ENCODE measurements at places on chromosomes 7 and 10.

- no peak for DNase-seq
- no peak overlapping the region for H3K27ac ChIP-seq
- H3K4me3 ChIP-seq = no peak overlapping the region
- no peaks in the 10 kb centered on the region for H3K4me1 ChIP-seq
- no peaks in the 10 kb centered on the region for H3K27me3 ChIP-seq
Observed at GRCh38 chr10:123472606-123473005, 193.5 kb upstream of the GPR26 start.

- H3K4me3 ChIP-seq = no peak overlapping the region
- H3K27ac ChIP-seq = no peak overlapping the region
- peaks cover 23% of the 10 kb centered on the region for H3K27me3 ChIP-seq
- no peak for DNase-seq
Observed at GRCh38 chr7:27239387-27240014, 3.1 kb upstream of the EVX1 start.

DNA sequence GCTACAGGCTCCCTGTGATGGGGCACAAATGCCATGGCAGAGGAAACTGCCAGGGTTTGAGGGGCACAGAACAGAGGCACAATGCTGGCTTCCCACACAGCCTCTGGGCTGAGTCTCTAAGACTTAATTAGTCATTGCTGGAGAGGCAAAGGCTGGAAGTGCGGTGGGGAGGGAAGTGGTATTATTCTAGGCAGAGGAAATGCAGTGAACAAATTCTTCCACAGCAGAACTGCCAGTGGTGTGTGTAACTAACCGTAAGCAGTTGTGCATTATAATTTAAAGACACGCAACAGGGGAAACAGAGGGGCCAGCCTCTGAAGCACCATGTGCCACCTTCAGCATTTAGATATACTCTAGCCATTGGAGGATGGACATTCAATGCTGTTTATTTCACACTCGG is 12.8 kb downstream of the ICA1 start:
- H3K27me3 ChIP-seq = no peaks in the 10 kb centered on the region
- H3K4me1 ChIP-seq = no peaks in the 10 kb centered on the region
- H3K27ac ChIP-seq = no peak overlapping the region
- no peak for DNase-seq
- H3K4me3 ChIP-seq = no peak overlapping the region

DNA sequence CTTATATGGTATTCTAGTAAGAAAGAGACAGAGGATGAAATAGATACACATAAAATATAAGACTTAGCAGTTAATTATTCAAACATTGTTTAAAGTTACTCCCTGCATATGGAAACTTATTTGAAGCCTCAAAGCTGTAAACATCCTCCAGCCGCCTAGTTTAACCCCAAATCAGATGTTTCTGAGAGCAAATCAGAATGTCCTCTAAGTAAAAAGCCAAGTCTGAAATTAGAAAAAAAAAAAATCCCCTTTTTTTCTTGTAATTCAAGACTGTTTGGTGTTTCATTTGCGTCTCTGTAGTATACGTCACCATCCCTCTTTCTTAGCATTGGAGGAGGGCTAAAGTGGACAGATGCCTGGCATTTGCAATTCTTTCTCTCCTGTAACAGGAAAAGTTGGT is 46.4 kb downstream of the TMEM26 start:
- no peaks in the 10 kb centered on the region for H3K27me3 ChIP-seq
- peaks cover 7% of the 10 kb centered on the region for H3K4me1 ChIP-seq
- no peak for DNase-seq
- H3K27ac ChIP-seq = no peak overlapping the region
- H3K4me3 ChIP-seq = no peak overlapping the region

DNA sequence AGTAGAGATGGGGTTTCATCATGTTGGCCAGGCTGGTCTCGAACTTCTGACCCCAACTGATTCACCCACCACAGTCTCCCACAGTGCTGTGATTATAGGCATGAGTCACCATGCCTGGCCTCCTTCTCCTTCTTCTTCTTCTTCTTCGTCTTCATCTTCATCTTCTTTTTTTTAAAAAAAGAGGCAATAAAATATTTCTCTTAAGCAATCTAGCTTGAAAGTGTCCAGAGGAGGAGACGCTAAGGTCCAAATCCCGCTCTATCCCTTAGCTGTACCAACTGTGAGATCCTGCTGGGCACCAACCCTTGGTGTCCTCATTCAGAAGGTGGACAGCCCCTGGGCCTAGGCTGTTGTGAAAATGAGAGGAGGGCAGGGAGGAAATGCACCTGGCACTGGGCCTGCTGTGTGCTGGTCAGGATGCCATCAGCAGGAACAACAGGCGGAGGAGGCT is 13.9 kb upstream of the PSAP start:
- no peaks in the 10 kb centered on the region for H3K36me3 ChIP-seq
- no peak for DNase-seq
- H3K27me3 ChIP-seq = no peaks in the 10 kb centered on the region
- no peaks in the 10 kb centered on the region for H3K4me1 ChIP-seq
- H3K27ac ChIP-seq = no peak overlapping the region
- no peak overlapping the region for H3K4me3 ChIP-seq

GRCh38 chr7:157022681-157023588 is 12.5 kb upstream of the MNX1 start:
- peaks cover 5% of the 10 kb centered on the region for H3K4me1 ChIP-seq
- no peak for DNase-seq
- no peaks in the 10 kb centered on the region for H3K36me3 ChIP-seq
- peaks cover 3% of the 10 kb centered on the region for H3K27me3 ChIP-seq
- no peak overlapping the region for H3K27ac ChIP-seq

GRCh38 chr10:118832241-118832651 is 77.5 kb upstream of the CACUL1 start:
- H3K4me1 ChIP-seq = peaks cover 8% of the 10 kb centered on the region
- no peak overlapping the region for H3K4me3 ChIP-seq
- H3K27me3 ChIP-seq = no peaks in the 10 kb centered on the region
- H3K36me3 ChIP-seq = no peaks in the 10 kb centered on the region
- no peak overlapping the region for H3K27ac ChIP-seq

DNA sequence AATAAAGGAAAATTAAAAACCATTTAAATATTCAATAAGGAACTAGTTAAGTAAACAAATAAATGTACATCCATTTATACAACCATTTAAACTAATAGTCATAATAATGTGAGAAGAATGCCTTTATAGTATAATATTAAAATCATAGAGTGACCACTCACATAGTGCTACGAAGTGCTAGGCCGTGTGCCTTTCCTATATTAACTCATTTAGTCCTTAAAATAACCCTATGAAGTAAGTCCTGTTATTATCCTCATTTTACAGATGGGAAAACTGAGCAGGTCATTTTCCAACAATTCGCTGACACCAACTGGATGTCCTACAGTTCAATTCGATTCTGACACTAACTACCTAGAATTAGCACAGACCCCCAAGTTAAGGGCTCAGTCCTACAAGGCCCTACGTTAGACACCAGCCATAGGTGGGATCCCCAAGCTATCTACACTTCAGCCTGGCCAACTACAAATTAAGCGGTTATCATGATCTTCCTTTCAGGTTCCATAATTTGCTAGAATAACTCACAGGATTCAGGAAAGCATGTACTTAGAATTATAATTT is 4.1 kb downstream of the STRIP2 start:
- no peak for DNase-seq
- H3K4me3 ChIP-seq = no peak overlapping the region
- H3K27me3 ChIP-seq = no peaks in the 10 kb centered on the region
- no peak overlapping the region for H3K27ac ChIP-seq
- H3K36me3 ChIP-seq = no peaks in the 10 kb centered on the region

- H3K36me3 ChIP-seq = peaks cover 55% of the 10 kb centered on the region
- H3K4me1 ChIP-seq = no peaks in the 10 kb centered on the region
- no peak overlapping the region for H3K4me3 ChIP-seq
- no peak for DNase-seq
Observed at GRCh38 chr7:128093614-128094570, 62.7 kb upstream of the LRRC4 start.

DNA sequence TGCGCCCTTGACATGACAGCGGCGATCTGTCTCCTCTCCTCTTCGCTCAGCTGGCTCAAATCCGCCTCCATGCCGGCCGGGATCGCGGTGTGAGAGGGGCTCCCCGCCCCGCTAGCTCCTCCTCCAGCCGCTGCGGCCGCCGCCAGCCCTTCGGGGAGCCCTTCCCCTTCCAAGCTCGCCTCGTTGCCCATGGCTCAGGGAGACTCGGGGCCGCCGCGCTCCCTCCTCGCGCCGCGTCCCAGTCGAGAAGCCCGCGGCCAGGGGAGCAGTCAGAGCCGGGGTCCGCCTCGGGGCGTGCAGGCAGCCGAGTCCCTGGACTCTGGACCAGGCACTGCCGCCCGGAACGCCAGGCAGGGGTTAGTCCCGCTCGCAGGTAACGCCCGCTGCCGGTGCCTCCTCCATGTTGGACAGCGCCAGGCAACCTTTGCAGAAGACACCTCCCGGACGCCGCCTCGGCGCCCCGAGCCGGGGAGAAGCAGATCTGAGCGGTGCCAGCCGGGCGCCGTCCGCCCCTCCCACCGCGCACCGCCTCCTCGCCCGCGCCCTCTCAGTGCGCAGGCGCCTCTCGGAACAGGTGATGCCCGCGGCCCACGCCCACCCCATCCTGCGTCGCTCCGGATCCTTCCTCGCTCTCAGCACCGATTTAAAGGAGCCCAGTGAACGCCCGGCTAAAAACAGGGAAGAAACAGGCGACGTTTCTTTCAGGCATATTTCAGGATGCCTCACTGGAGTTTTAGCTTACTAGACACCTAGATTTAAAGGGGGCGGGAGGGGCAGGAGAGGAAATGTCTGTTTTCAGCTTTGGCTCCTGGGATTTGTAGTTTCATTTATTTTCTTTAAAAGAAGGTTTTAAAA is at the start of gene PCLO:
Gene PCLO, minus strand, starts transcription at position 483 of the 855 bp plus-strand sequence. Its CDS starts 292 bp downstream, at position 191.
- peak; percentile 67 for DNase-seq
- H3K4me3 ChIP-seq = peak within 1 kb of the TSS; percentile 9
- H3K27me3 ChIP-seq = no peaks in the 10 kb centered on the region

DNA sequence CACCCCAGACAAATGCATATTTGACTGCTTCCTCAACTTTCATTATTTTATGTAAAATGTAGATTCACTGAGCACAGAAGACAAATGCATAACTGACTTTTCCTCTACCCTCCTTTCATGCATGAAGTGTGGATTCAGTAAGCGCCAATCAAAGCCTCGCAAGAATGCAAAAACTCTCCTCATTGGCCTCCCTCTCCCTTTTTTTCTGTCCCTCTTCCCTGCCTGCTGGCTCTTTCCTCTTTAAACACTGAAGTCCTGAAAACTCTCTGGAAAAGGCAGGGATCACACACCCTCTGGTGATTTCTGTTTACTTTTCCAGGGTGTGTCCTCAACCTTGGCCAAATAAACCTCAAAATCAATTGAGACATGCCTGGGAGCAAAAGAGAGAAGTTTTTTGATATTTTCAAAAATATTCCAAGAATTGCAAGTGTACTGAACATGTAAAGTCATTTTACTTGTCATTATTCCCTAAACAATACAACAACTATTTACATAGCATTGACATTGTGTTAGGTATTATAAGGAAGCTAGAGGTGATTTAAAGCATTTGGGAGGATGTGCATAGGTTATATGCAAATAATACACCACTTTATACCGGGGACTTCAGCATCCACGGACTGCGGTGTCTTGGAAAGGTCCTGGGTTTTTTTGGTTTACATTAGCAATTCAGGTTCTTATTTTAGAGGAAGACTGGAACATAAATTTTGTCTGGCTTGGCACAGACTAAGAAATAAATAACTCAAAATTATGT is 71.4 kb downstream of the SEC61G start:
- no peak overlapping the region for H3K4me3 ChIP-seq
- no peaks in the 10 kb centered on the region for H3K27me3 ChIP-seq
- no peaks in the 10 kb centered on the region for H3K4me1 ChIP-seq
- no peaks in the 10 kb centered on the region for H3K36me3 ChIP-seq
- no peak for DNase-seq

- peaks cover under 1% of the 10 kb centered on the region for H3K36me3 ChIP-seq
- no peak for DNase-seq
- peaks cover 77% of the 10 kb centered on the region for H3K4me1 ChIP-seq
- peak overlapping the region; percentile 58 for H3K27ac ChIP-seq
Observed at GRCh38 chr10:113562704-113563103, 9.9 kb downstream of the HABP2 start.

DNA sequence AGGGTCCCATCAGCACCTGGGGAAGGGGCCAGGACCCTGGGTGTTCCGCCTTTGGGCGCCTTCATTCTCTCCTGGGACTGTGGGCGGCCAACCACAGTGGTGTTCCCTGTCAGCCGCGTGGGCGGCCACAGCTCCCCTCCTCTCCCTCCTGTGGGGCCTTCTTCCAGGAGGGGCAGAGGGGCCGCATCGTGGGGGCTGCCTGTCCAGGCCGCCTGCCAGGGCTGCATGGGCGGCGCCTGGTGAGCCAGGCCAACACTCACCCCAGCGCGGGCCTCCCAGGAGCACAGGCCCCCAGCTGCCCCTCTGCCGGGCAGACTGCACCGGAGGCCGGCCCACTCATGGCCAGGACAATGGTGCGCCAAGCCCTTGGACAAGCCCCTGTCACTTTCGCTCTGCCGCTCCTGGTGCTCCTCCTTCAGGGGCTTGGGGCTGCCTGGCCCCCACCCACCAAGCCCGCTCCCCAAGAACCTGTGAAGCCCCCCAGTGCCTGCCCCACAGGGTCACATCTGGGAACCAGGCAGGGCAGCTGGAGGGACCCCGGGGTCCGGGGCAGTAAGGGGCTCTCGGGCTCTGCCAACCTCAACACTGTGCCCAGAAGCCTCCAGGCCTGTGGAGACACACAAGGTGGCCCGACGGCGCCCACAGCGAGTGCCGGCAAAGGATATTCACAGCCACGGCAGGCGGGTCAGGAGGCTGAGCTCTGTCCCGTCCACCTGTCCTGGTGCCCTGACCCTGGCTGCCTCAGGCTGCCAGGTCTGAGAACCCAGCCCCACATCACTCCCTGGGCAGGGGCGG is 42.8 kb downstream of the AP5Z1 start:
- H3K36me3 ChIP-seq = no peaks in the 10 kb centered on the region
- no peak for DNase-seq
- H3K27ac ChIP-seq = no peak overlapping the region
- H3K27me3 ChIP-seq = no peaks in the 10 kb centered on the region

GRCh38 chr7:128197589-128197988 is 43.5 kb upstream of the LEP start:
- no peak for DNase-seq
- H3K36me3 ChIP-seq = no peaks in the 10 kb centered on the region
- no peaks in the 10 kb centered on the region for H3K27me3 ChIP-seq
- no peak overlapping the region for H3K4me3 ChIP-seq

- H3K27ac ChIP-seq = no peak overlapping the region
- no peak overlapping the region for H3K4me3 ChIP-seq
- H3K36me3 ChIP-seq = no peaks in the 10 kb centered on the region
- no peaks in the 10 kb centered on the region for H3K4me1 ChIP-seq
Observed at GRCh38 chr7:106895246-106895864, 30.3 kb downstream of the PIK3CG start.

DNA sequence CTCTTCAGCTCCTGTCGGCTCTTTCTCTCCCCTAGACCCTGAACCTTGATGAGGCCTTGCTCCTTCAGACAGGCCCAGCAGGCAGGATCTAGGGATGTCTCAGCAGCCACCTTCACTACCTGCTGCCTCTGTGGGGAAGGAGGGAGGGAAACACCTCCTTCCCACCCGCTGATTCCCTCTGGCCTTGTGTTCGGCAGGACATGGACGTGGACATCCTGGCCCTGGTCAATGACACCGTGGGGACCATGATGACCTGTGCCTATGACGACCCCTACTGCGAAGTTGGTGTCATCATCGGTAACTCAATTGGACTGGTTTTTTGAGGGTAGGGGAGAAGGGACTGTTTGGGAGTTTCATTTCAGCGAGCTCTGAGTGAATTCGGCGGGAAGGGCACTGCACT is 20.3 kb downstream of the HKDC1 start:
- H3K36me3 ChIP-seq = no peaks in the 10 kb centered on the region
- no peak overlapping the region for H3K4me3 ChIP-seq
- no peak overlapping the region for H3K27ac ChIP-seq
- no peaks in the 10 kb centered on the region for H3K27me3 ChIP-seq
- no peaks in the 10 kb centered on the region for H3K4me1 ChIP-seq

- peak overlapping the region; percentile 42 for H3K27ac ChIP-seq
- peaks cover 11% of the 10 kb centered on the region for H3K4me1 ChIP-seq
- H3K27me3 ChIP-seq = no peaks in the 10 kb centered on the region
- DNase-seq = no peak
- no peaks in the 10 kb centered on the region for H3K36me3 ChIP-seq
Observed at GRCh38 chr10:50511492-50512213, 112.1 kb downstream of the SGMS1 start.
